ENCODE measurements at places on chromosomes 11 and 22.

DNA sequence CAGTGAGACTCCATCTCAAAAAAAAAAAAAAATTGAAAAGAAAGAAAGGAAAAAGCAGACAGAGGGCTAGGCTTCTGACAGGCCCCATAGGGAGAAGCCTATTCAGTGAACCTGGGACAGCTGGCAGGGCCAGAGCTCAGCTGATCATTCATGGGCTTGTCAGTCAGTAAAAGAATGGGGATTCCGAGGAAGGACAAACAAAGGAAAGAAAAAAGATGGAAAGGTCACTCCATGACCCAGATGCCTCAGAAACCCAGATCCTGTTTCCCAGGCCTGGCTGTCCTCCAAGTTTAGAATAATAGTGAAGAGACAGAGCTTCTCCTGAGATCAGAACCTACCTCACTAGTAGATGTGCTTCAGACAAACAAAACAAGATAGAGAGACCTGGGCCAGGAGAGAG is 34.3 kb upstream of the ASPHD2 start:
- no peak for DNase-seq

- DNase-seq: peak; percentile 47
Measured at GRCh38 chr11:504053-504993, 2.7 kb downstream of the RNH1 start.

DNA sequence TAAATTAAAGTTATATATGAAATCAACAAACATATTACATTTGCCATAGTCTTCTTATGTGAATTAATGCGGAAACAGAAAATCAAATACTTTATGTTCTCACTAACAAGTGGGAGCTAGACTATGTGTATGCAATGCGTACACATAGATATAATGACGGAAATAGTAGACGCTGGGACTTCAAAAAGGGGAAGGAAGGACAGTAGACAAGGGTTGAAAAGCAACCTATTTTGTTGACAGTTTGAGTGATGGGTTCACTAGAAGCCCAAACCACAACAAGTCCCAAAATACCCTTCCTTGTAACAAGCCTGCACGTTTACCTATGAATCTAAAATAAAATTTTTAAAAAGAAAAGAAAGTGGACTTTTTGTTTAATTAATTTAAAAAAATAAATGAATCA is 430.8 kb upstream of the CNTN5 start:
- no peak for DNase-seq

DNA sequence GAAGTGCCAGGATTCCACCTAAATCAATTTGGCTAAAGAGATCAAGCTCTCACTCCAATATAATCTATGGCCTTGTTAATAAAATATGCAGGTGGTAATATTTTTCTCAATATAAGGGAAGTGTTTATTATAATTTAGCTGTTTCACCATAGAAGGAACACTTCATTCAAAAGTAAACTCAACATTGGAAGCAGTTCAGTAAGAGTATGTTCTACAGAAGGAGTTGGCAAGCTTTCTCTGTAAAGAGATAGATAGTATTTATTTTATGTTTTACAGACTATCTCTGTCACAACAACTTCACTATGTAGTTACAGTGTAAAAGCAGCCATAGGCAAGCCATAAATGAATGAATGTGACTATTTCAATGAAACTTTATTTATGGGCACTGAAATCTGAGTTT is 313.6 kb upstream of the ANO3 start:
- DNase-seq: no peak

DNA sequence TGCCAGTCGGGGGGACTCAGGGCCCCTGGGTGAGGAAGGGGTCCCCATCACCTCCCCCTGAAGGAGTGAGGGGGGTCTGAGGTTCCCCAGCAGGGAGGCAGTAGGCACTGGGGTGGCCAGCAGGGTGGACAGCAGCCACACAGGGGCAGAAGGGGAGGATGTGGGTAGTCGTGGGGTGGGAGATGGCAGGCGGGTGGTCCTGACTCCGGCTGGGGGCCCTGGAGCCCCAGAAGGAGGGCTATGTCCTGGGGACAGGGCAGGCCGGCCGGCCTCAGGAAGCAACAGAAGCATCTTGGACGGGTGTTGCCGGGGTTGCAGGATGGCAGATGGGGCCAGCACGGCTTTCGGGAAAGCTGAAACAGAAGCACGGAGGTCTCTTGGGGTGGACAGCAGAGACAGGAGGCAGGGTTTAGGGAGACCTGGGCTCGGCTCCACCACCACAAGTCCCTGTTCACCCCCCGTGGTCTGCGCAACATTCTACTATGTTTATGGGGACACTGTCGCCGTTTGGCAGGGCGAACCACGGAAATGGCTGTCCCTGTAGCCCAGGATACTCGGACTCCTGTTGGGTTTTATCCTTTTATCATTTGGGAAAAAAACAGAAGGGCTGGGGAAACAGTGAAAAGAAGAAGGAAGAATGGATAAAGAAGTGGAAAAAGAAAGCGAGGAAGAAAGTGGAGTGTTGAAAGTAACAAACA is 14.1 kb downstream of the VWCE start:
- no peak for DNase-seq

DNA sequence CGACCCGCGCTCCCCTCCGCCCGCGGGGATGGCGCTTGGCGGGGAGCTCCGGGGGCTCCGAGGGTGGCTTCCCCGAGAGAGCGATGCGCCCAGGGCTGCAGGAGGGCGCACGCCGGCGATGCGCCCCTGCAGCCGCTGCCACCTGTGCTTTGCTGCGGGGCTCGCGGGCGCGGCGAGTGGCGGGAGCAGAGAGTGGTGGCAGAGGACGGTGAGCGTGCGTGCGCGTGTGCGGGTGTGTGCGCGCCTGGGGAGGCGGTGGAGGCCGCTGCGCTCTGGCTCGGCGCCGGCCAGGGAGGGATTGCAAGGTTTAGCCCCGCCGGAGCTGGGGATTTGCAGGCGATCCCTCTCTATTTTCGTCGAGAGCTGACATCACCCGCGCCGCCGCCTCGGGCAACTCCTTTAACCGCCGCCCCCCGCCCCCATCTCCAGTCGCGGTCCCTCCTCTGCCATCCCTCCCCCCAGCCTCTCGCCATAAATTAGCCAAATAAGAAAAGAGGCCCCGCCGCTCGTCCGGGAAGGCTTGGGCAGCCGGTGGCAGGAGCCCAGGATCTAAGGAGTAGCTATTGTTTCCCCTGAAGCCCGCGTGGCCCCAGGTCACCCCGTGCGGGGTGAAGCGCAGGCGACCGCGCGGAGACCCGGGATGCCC is at the start of gene SLC1A2:
SLC1A2 (minus strand) TSS at position 375 of the 646 bp plus-strand sequence. CDS start 592 bp downstream, outside the sequence.
- peak; percentile 70 for DNase-seq

DNA sequence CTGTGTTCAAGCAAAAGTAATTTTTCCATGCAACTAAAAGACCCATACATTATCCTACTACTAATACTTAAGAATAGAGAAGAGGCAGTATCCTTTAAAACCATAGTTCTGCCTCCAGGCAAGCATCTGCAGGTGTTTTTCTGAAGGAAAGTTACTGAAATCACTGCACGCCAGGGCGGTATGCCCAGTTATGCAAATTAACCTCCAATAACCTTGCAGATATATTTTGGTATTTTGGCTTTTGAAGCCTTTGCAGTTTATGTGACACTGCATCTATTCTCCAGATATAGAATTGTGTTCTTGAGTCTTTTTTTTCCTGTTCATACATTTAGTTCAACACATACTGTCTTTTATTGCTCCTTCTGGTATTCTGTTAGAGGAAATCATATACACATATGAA is 346.2 kb upstream of the PDGFD start:
- DNase-seq: no peak
